ENCODE measurements at places on chromosomes 4 and X.

DNA sequence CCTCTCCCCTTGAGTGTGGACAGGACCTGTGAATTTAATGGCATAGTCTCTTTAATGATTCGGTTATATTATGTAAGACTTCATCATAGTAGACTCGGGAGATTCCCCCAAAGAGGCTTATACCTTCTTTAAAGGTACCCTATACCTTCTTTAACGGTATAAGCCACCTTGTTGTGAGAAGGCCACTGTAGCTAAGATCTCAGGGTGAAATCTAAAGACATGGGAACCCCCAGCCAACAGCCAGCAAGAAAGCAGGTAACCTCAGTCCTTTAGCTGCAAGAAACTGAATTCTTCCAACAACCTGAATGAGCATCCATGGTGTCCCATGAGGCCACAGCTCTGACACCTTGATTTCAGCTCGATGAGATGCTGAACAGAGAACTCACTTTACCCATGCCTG, 931 bp downstream of the DDX60 start:
- peak; percentile 10 for DNase-seq

DNA sequence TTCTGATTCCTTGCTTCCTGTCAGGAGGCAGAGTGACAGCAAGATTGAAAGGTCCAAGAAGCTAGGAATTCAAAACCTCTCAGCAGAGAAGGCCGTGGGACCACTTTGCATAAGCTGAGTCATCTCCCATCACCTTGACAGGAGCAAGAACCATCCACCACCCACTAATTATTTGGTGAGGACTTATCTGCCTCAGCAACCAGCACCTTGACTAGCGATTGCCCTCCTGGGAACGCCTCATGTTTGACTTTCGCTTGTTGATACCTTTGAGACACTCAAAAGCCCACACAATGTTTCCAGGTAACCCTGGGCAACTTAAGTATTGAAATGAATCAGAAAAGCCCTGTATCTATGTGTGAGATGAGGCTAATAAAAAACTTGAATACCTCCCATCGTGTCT, 233.5 kb upstream of the GYPA start:
- no peak for DNase-seq

GRCh38 chrX:133563705-133564104, 148.4 kb upstream of the GPC4 start:
- DNase-seq: no peak

- DNase-seq: peak; percentile 57
Observed at GRCh38 chr4:171203425-171203824, 609.8 kb upstream of the GALNTL6 start.

DNA sequence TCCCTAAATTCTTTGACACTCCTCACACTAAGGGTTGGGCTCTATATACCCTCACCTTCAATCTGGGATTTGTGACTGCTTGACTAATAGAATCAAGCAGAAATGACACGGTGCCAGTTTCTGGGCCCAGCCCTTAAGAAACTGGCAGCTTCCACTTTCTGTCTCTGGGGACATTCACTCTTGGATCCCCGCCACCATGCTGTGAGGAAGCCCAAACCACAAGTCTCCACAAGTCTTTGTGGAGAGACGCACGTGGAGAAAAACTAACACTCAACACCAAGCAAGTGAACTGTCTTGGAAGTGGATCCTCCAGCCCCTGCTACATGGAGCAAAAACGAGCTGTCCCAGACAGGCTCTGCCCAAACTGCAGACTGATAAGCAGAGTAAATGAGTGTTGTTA, 1.1 kb upstream of the EDNRA start:
- no peak for DNase-seq

DNA sequence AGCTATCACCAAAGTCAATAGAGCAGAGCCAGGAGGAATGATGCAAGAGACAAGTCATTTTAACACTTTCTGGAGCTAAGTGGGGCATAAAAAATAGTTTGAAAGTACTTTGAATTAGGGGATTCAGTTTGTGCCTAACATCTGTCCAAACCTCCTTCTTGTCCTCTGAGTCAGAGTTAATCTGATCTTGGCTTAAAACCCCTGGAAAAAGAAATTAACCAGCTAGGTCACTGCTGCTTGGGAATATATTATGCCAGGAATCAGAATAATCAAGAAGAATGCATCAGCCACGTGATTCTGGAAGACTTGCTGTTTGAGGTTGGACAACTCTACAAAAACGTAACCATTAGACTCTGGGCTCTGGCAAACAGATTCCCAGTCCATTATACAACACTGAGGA, 45.3 kb upstream of the EDA2R start:
- DNase-seq: no peak

- DNase-seq: no peak
Observed at GRCh38 chr4:25810461-25811373, 52.1 kb downstream of the SEL1L3 start.

GRCh38 chr4:23685471-23685870, 204.4 kb downstream of the PPARGC1A start:
- no peak for DNase-seq

Data from Caki2 (cell line).